ENCODE measurements at places on chromosomes 3 and 15.

DNA sequence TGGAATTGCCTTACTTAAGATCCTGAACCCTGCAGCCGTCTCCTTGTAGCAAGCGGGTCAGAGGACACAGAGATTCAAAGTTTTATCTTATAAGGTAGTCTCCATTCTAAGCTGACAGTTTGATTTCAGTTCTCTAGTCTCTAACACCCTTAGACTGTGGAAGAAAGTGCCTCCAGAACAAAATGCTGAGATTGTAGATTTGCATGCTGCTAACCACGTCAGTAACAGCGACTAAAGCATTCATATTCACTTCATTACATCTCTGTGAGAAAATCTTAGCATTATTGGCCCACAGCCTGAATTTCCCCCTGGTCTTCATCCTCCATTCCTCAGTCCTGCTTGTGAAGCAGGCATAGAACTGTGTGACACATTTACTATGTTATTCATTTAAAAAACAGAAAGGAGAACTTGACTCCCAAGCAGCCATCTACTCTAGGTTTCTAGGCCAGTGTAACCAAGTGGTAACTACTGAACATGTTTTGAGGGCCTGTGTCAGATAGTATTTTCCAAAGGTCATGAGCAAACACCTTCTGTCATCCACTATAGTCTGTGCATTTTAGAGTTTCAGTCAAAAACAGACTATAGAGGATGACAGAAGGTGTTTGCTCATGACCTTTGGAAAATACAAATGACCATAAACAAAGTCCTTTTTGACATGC, 27.4 kb downstream of the ARIH2 start:
- no peak for DNase-seq

GRCh38 chr3:16704941-16705340, 99.7 kb upstream of the DAZL start:
- DNase-seq, result no peak

GRCh38 chr3:181134873-181135272, 145.3 kb upstream of the DNAJC19 start:
- no peak for DNase-seq

GRCh38 chr3:182226995-182227394, 515.3 kb downstream of the SOX2 start:
- DNase-seq, result no peak

DNA sequence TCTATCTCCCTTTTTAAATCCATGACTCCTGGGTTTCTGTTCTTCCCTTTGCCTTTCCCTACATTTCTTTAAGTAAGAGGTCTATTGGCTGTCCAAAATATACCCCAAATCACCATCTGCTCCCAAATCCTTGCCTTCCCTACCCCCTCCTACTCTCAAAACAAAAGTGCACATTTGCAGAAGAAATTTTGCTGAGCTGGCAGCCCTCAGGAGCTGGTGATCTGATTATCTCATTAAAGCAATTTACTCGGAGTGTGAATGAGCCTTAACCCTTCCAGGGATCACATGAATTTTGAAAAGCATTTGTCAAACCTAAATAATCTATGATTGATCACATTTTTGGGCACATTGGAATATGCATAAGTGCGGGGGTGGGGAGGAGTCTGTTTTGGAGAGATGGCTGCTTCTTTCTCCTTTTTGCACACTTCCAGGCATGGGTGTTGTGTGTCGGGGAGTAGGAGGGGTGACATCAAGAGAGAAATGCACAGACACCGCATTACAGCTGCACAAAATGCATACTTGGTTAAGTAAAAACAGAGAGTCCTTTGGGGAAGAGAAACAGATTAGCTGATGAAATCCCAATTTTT, 892.6 kb downstream of the TUSC7 start:
- DNase-seq, result no peak

DNA sequence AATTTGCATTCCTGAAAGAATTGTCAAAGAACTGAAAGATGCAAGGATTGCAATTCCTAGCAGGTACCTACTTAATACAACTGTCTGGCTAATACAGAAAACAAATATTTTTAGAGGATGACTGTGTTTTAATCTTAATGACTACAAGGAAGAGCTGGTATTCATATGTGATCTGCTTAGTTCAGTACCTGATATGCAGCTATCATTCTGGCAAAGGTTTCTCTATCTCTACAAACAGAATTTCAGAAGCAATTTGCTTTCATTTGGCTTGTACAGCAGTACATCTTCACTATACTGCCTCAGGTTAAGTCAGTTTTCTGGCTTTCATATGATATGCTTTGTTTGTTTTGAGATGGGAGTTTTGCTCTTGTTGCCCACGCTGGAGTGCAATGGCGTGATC, 51.3 kb downstream of the TBL1XR1 start:
- no peak for DNase-seq

- DNase-seq, result no peak
These were observed 317.8 kb upstream of the C2CD4B start for GRCh38 chr15:62482785-62483429.

- DNase-seq, result no peak
These were observed 20.4 kb downstream of the HDC start for GRCh38 chr15:50244959-50245624.

GRCh38 chr3:186949281-186949982, 19.1 kb downstream of the ST6GAL1 start:
- peak; percentile 42 for DNase-seq

DNA sequence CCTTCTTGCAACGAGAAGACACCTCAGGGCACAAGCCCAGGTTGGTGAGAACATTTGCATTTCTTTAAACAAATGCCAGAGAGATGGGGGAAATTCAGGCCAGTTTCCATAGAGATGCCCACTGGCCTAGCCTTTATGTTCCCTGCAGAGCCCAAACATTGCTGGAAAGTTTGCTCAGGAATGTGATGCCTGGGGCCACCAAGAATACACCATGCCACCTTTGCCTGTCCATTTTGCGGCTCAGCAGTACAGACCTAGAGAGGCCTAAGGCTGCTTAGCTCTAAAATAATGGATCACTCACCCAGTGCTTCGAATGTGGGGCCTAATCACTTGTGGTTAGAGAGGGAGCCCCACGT, 210.0 kb downstream of the RPLP1 start:
- no peak for DNase-seq

GRCh38 chr3:33505027-33505426, 64.8 kb upstream of the UBP1 start:
- DNase-seq, result no peak

GRCh38 chr3:79405183-79405582, 362.6 kb downstream of the ROBO1 start:
- no peak for DNase-seq

DNA sequence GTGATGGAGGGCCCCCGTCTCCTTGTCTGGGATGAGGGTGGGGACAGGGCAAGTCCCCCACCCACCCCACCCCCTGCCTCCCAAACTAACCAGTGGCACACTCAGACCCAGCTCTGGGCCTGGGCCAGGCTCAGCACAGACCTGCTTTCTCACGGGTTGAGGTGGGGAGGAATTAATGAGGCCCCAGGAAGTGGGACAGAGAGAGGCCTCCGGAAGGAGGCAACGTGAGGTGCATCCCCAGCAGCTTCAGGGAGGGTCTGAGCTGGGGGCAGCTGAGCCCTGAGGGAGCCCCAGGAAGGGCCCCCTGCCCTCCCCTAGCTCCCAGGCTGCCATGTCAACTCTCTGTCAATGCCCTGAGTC, 15.0 kb upstream of the GNAI2 start:
- no peak for DNase-seq

DNA sequence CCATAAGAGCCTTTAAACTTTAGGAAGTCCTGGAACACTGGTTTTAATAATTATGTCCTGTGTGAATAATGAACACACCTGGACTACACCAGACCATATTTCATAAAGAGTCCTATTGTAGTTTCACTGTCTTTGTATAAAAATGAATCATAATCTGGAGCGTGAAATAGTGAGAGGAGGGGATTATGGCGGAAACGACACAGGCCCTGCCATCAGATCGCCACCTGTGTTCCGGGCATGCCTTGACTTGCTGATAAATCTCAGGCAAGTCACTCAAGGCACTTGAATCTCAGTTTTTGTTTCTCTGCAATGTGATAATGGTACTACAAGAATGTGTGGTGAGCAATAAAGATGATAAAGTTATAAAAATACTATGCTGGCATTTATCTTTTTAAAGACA, 995.5 kb downstream of the MCTP2 start:
- no peak for DNase-seq

DNA sequence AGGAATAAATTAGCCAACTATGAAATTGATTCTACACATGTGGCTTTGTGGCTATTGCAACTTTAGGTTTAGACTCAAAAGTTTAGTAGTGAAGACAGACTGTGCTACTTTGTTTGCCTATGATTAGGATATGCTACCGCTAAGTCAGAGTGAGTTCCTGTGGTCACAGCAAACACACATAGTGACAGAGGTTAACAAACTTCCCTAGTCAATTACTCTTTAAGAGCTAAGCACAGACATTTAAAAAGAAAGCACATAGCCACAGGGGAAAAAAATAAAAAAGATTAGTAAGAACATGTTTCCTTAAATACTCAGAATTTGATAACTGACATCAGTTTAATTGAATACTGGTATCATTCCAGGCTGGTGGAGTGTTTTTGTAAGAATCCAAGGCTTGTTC, 207.1 kb downstream of the GBE1 start:
- DNase-seq, result no peak

All from occipital lobe (tissue), 3 donors.